ENCODE measurements at places on chromosomes 5 and 9.

GRCh38 chr5:143652108-143652700, 159.8 kb upstream of the HMHB1 start:
- no peak for DNase-seq

GRCh38 chr5:75623846-75624245, 12.6 kb downstream of the ANKDD1B start:
- no peak for DNase-seq

GRCh38 chr5:68215898-68216244, 315 bp downstream of the PIK3R1 start:
- no peak for DNase-seq

GRCh38 chr9:133709691-133710571, 28.2 kb downstream of the SARDH start:
- DNase-seq, result no peak

DNA sequence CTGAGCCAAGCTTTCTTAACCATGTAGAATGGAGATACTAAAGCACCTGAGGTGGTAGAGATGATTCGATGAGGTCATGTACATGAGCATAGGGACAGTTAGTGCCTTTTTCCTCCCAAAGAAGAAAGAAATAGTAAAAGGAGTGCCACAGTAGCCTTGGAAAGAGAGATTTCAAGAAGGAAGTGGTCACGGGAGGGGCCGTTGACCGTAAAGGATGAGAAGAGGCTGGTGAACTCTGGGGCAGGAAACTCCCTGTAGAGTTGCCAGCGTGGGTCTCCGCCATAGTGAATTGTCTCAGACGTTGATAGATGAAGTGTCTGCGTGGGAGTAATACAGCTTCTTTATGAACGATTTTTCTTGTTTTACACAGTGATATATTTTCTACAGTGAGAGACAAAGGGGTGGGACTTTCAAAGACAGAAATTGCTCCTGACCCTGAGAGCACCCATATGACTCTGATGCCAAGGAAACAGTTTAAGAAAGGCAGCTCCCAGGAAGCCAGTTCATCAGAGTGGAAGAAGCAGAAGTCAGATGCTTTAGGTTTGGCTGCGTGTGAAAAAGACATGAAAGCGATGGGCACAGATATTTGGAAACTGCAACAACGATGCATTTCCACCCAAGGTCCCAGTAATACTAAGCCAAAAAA, 41.3 kb downstream of the UGCG start:
- DNase-seq, result peak; percentile 55

- no peak for DNase-seq
These were observed 16.8 kb downstream of the SCAMP1 start for GRCh38 chr5:78377056-78377717.

- DNase-seq, result peak; percentile 15
These were observed 34.4 kb upstream of the RANBP6 start for GRCh38 chr9:6049798-6050197.

GRCh38 chr9:36956908-36957307, 77.2 kb downstream of the PAX5 start:
- DNase-seq, result no peak

DNA sequence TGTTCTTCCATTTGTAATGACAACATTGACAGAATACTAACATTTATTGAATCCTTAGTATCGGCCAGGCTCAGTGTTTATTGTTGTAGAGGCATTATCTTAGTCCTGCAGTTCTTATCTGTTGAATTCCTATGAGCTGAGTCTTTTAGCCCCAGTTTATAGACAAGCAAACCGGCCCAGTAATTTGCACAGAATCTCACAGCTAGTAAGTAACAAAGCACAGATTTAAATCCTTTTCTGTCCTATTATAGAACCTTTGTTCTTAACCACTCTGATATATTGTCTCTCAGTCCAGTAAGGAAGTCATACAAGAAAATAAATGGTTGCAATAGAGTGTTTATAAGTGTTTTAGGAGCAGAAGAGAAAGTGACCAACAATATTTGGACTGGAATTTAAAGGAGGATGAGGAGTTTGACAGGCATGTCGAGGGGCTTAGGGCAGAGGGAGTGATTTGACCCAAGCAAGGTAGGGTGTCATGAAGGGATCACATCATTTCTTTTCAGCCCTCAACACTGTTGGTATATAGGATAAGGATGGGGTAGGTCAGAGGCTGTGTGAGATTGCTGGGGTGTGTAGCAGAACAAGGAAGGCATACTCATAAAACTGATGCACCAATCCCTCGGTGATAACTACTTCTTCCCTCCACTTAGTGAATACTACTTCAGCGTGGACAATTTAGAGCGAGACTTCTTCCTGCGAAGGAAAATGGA, 39.5 kb downstream of the LARP1 start:
- DNase-seq, result no peak

DNA sequence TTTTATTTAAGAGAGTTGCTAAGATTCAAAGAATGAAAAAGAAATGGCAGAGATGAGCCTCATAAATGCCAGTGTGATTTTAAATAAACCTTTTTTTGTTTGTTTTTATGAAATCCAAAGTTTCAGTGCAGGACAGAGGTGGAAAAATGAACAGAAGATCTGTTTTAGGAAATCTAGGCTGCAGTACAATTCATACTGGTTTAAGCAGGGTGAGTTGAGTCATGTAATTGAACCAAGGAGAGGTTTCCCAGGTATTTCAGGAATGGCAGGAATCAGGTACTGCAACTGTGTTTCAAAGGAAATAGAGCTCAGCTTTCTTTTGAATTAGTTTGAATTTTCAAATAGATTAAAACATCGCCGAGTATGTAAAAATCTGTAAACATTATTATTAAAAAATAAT, 3.0 kb upstream of the ANKRD31 start:
- DNase-seq, result no peak

DNA sequence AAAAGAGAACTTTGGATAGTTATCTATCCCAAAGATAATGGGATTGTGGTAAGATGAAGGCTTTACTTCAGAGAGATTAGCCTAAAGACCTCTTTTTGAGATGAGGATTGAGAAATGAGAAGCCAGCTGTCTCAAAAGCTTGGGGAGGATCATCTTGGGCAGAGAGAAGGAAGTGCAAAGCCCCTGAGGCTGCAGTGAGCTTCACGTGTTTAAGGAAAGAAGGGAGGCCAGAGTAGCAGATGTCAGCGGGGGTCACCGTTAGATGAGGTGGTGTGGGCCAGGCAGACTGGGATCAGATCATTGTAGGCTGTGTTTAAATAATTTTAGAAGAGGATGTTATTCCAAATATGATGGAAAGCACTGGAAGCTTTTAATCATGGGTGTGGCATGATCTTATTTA, 270.1 kb downstream of the ARHGEF28 start:
- DNase-seq, result no peak

DNA sequence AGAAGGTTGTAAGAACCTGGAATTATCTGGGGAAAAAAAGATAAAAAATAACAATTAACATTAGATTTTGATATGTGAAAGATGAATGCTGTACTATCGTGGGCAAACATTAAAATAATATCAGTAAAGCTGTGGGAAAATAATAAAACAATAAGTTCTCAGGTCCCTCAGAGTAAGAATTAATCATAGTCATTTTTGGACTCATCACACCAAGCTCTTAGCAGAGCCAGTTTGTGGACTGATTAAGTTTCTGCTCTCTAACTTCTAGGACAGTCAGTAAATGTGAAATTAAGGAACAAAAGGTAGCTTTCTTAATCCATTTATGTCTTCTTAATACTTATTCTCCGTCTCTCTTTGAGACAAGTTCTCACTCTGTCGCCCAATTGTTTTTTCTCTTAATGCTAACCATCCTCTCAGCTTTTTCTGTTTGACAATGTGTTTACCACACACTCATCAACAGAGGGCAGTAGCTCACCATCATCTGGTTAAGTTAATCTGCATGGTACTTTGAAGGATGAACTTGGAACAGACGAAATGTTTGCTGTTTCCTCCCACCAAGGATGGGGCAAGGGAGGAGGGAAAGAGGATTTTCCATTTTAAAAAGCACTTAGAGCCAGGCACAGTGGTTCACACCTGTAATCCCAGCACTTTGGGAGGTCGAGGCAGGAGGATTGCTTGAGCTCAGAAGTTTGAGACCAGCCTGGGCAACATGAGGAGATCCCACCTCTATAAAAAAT, 5.3 kb upstream of the ACO1 start:
- peak; percentile 80 for DNase-seq

GRCh38 chr9:14180960-14181537, 132.9 kb downstream of the NFIB start:
- no peak for DNase-seq
